ENCODE measurements at places on chromosomes 12 and 14.

GRCh38 chr12:40224439-40225291 is at the start of gene LRRK2:
LRRK2 (plus strand) TSS chr12:40224997; CDS start chr12:40225132, 135 bp downstream.
- peak; percentile 87 for DNase-seq

- no peak for DNase-seq
Observed at GRCh38 chr12:9702255-9702654, 30.6 kb downstream of the CLECL1 start.

- no peak for DNase-seq
Observed at GRCh38 chr14:53655080-53655785, 301.4 kb downstream of the BMP4 start.

GRCh38 chr14:89748004-89748403 is 206.5 kb downstream of the EFCAB11 start:
- DNase-seq: no peak

DNA sequence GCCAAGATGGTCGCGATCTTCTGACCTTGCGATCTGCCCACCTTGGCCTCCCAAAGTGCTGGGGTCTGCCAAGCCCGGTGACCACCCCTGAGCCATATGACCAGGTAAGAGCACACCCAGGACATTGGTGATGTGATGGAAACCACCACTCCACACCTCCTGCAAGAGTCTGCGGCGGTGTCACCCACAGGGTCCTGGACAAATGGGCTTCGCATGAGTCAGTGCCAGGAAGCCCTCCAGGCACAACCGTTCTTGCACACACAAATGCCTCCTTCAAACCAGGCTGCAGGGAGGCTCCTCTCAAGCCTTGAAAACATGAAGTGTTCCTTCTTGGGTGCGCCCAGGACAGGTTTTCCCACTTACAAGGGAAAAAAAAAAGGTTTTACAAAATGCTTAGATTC is 16.6 kb downstream of the PITPNM2 start:
- DNase-seq: no peak

DNA sequence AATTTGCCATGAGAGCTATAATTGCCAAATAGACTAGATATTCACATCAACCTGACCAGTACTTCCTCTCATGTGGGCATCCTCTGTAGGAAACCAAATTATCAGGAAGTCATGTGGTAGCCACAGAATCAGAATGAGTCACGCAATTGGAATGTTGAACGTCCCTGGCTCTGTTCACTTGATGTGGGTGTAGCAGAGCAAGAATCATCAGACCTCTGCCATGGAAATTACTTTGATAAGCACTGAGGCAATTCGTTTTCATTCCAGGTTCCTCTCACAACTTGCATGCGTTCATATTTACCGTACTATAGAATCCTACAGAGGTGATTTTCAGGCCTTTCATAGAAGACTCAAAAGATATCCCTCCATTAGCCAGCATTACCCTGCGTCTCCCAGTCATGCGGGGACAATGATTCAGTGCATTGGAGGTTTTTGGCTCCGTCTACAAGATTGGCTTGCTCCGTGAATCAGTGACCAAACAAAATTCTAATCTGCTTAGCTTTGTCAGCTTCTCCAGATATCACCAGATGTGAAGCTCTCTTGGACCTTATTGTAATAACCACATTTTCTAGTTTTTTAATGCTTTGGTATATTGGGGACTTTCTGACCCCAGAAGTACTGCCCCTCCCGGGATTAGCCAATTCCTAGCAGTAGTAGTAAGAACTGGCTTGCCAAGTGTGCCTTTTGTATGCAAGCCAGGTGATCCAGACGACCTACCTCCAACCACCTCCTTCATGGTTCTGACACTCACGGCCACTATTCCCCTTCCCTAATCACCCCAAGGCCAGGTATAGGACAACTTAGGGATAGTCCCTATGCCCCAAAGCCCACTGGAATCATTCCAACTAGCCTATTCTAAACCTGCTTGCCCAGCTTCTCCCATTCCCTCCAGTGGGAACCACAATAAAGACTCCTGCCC is 133.4 kb downstream of the KICS2 start:
- no peak for DNase-seq

DNA sequence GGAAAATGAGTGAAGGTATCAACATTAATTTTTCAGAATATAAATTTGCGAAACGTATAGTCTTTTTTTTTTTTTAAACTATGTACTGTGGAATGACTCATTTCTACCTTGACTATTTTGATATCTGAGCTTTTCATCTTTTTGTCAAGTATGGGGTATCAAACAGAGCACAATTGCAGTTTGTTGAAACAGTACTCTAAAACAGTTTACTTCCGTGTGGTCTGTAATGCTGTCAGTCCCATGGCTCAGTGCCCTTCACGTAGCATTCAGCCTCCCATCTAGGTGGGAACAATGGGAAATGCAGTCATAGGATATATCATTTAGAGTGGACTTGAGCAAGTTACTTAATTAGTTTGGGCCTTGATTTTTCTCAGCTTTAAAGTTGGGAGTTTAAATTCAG is 139.5 kb downstream of the ERC1 start:
- DNase-seq: no peak

GRCh38 chr14:104117341-104118005 is 20.9 kb upstream of the KIF26A start:
- no peak for DNase-seq

DNA sequence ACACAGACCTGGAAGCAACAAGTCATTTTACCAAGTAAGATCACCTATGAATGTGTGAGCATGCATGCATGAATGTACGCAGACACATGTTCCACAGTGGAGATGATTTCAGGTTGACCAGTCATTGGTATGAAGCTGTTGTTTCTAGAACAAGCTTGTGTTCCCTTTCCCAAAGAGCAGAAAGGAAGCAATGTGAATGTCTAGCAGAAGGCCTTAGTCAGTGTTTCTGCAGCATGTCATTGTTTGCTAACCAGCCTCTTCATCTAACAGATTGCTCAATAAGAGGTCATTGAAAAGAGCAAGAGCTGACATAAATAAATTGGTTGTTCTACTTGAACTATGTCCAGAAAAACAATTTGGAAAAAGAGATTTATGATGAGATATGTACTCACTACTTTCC is 191.4 kb downstream of the PLCZ1 start:
- no peak for DNase-seq

GRCh38 chr12:6374028-6374785 is 1.2 kb downstream of the SCNN1A start:
- no peak for DNase-seq

DNA sequence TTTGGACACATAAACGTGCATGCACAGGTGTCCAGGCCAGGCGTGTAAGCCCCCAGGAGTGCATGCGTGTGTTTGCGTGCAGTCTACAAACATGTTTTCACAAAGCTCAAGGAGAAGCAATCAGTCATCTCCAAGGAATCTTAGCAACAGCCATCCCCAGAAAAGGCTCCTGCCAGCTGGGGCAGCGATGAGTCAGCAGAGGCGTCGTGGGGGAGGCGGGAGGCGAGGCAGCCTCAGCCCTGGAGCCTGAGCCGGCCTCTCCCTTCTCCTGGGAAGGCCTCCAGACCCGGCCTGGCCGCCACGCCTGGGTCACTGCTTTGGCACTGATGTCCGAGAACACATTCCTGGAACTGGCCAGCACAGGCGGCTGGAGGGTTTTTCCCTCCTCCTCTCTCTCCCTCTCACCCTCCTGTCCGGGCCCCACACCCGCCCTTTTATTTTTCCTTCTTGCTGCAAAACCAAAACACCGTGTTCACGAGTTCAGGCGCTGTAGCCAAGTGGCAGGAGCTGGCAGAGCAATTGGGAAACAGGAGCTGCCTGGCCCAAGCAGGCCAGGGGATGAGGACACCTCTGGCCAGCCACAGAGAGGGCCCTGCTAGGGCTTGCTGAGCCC is 92.7 kb downstream of the LRRC74A start:
- no peak for DNase-seq

- DNase-seq: no peak
Observed at GRCh38 chr12:116657921-116658495, 79.9 kb downstream of the SPRING1 start.

- no peak for DNase-seq
Observed at GRCh38 chr12:128551266-128551665, 272.5 kb downstream of the SLC15A4 start.

DNA sequence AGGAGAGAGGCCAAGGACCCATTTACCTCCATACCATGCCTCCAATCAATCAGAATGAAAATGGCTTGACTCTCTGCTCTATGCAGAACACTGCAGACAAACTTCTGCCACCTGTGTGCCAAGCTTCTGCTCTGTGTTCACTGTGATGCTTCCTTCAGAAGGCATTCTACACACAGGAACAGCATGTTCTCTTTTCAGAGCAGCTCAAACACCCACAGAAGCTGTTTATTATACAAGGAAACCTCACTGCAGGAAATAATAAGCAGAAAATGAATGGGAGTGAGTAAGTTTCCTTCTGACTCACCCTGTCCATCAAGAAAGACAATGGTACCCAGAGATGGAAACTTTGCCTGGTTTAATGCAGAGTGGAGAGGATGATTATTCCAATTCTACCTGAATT is 2.4 kb upstream of the ESR2 start:
- DNase-seq: no peak

GRCh38 chr12:120748242-120748641 is 22.6 kb downstream of the ACADS start:
- no peak for DNase-seq

DNA sequence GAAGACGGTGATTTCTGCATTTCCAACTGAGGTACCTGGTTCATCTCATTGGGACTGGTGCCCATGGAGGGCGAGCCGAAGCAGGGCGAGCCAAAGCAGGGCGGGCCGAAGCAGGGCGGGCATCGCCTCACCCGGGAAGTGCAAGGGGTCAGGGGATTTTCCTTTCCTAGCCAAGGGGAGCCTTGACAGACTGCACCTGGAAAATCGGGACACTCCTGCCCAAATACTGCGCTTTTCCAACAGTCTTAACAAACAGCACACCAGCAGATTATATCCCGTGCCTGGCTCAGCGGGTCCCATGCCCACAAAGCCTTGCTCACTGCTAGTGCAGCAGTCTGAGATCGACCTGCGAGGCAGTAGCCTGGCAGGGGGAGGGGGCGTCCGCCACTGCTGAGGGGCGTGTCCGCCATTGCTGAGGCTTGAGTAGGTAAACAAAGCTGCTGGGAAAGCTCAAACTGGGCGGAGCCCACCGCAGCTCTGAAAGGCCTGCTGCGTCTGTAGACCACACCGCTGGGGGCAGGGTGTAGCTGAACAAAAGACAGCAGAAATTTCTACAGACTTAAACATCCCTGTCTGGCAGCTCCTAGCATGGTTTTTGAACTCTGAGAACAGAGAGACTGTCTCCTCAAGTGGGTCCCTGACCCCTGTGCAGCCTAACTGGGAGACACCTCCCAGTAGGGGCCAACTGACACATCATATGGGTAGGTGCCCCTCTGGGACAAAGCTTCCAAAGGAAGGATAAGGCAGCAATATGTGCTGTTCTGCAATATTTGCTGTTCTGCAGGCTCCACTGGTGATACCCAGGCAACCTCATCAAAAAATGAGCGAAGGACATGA is 77.2 kb downstream of the BAZ1A start:
- no peak for DNase-seq

GRCh38 chr14:23162005-23162404 is 21.5 kb downstream of the SLC7A8 start:
- no peak for DNase-seq

GRCh38 chr14:61187196-61187905 is 93.8 kb downstream of the TMEM30B start:
- DNase-seq: no peak

DNA sequence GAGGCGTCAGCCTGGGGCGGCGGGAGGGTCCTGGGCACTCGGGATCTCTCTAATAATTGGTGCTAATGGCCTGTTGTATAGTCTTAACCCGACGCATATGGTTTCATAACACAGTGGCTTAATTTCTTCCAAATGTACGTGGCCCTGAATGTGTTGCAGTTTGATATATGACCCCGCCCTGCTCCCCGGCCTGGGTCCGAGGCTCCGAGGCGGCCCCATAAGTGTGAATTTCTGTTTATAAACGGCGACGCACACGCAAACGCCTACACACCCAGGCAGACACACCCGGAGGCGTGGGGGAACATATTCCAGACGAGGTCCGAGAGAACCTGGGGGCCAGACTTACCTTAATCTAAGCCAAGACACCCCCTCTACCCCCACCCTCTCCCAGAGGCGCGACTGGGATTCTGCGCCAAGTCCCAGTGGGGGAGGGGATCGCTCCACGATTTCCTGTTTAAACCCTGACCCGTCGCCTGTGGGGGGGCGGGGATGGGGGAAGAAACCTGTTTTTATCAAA is 9.7 kb upstream of the HOXC6 start:
- DNase-seq: no peak

DNA sequence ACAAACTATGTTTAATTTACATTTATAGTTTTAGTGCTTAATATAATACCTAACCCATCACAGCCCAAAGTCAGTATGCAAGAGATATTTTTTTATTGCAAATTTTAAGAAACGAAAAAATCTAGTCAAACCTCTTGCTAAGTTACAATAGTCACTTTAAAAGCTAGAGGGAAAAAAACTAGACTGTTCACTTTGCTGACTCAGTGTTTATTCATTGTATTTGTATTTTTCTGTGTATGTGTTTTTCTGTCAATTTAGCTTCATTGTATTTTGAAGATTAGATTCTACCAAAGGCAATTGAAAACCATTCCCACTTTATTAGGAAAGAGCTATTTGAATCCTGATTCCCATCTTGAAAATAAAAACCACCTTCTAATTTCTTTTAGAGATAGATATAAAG is 891.5 kb downstream of the SLC16A7 start:
- no peak for DNase-seq

DNA sequence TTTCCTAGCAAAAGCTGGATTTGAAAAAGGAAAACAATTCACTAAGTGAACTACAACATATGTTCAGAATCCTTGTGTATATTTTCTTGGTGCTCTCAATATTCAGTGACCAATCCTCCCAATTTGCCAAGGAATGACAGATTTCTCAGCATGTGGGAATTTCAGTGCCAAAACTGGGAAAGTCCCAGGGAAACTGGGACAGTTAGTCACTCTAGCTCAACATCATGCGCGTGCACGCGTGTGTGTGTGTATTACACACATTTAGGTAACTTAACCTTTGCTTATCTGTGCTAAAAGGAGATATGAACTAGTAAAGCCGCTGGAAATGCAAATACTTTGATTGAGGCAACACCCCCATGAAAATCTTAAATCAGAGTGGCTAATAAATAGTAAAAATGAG is 26.1 kb upstream of the SLC6A13 start:
- no peak for DNase-seq

DNA sequence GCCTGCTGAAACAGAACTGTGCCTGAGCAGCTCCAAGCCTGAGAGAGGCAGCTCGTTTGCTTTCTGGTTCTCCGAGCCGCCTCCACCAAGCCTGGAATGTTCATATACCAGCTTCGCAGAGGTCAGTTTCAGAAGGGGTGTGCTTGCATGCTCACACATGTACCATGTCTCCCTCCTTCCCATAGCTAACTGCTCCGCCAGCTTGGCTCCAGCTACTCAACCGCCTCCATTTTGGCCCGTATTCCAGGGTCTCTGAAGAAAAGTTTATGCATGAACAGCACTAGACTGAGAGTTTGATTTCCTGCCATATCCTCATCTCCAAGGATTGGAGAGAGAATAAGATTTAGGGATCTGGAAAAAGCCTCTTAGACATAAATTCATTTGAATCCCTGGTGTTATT is 103.7 kb downstream of the SMOC1 start:
- DNase-seq: no peak

DNA sequence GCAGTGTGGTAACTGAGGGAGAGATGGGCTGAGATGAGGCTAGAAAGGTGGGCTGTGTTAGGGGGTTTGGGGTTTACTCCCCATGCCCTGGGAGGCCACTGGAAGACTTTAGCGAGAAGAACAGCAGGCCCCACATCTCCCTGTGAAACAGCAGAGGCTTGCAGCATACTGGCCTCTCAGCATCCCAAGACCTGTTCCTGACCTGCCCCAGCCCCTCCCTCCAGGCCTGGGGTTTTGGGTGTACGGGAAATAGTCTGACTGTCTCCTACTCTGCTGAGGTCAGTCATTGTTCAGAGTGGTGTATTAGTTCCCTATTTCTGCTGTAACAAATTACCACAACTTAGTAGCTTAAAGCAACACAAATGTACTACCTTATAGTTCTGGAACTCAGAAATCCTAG is 103.5 kb upstream of the HIF1A start:
- no peak for DNase-seq

Data from memory B cell (primary cell).